HepG2 (cell line): ENCODE measurements at places on chromosomes 5 and 9.

GRCh38 chr5:72366324-72366976, 46.3 kb downstream of the PTCD2 start:
- H3K4me1 ChIP-seq: peaks cover 6% of the 10 kb centered on the region; the same call in 1 of the 2 replicates
- H3K27me3 ChIP-seq: no peaks in the 10 kb centered on the region
- H3K4me3 ChIP-seq: no peak overlapping the region
- peaks cover 13% of the 10 kb centered on the region; the same call in 1 of the 3 replicates for H3K36me3 ChIP-seq

- H3K4me3 ChIP-seq: no peak overlapping the region
- H3K27me3 ChIP-seq: no peaks in the 10 kb centered on the region
- no peaks in the 10 kb centered on the region for H3K4me1 ChIP-seq
- H3K27ac ChIP-seq: no peak overlapping the region
- DNase-seq: no peak
These were observed 13.5 kb upstream of the AHRR start for GRCh38 chr5:307794-308579.

DNA sequence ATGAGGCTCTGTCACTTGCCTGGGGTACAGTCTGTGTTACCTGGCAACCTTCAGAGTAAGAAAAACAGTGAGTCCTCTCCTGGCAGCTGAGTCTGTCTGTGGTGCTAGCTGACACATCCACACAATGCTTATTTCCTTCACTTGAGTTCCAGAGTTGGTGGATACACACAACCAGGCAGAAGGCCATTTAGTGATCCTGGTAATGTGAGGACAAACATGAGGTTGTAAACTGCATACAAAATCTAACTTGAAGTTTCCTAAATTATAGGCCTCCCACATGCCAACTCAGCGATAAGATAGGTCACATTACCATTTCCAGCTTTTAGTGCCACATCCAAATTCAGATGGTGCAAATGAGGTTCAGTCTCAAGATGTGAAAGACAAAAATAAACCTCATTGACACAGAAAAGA, 125.5 kb downstream of the DCP2 start:
- no peak for DNase-seq
- H3K4me3 ChIP-seq: no peak overlapping the region
- H3K27me3 ChIP-seq: no peaks in the 10 kb centered on the region
- H3K27ac ChIP-seq: no peak overlapping the region
- H3K36me3 ChIP-seq: no peaks in the 10 kb centered on the region; the same call in 1 of the 2 replicates
- H3K4me1 ChIP-seq: peaks cover 6% of the 10 kb centered on the region

DNA sequence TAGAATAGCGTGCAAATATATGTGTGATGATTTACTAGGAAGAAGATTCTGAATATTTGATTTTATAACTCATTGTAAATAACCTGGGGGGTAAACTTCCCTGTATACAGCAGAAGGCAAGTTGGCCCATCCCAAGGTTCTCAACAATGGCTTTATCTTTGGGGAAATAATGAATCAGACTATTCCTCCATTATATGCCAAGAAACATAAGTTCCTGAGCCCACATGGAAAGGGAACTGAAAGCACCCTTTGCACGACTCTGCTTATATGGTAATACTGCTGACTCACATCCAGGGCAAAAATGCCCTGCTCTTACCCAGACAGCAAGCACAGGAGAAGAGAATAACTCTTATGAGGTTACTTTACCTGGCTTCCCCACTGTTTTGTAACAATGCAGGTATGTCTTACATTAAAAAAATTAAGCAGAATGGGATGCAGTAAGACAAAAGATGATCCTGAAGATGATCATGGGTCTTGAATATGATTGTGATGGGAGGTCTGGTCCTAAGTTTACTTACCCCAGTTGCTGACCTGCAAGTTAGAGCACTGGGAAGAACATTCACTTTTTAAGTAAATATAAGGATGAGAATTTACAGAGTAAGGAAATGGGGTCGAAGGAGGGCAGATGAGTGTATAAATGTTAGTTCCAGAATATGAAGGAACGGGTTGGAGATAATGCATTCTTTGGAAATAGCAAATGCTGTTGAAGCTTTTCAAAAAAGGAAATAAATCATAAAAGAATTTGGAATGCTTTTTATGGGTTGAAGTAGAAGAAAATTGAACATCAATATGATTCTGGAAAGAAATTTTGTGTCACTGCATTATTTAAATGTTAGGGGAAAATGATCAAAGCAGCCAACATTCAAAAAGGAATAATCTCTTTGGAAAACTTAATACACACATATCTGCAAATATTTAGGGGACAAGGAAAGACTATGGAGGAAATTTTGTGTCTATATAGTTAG, 428.4 kb upstream of the MPDZ start:
- H3K4me1 ChIP-seq: no peaks in the 10 kb centered on the region
- DNase-seq: no peak
- no peak overlapping the region for H3K4me3 ChIP-seq

- H3K36me3 ChIP-seq: no peaks in the 10 kb centered on the region
- DNase-seq: no peak
- H3K27me3 ChIP-seq: no peaks in the 10 kb centered on the region
- H3K4me3 ChIP-seq: no peak overlapping the region
- no peak overlapping the region for H3K27ac ChIP-seq
These were observed 87.8 kb downstream of the ZNF618 start for GRCh38 chr9:113963696-113964494.

DNA sequence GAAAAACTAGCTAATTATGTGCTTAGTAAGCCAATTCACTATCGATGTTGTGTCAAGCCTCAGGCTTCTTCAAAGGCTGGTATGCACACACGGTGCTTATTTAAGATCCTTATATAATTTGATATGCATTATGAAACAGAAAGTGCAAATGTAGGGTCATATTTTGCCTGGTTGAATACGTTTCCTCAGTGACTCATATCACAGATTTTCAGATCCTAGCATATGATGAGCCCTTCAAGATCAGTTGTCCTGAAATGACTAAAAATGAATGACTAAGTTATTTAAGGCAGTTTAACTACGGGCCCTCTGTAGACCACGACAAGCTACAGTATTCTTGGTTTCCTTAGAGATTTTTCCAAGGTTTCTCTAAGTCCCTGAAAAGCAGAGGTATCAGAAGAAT, 778.3 kb downstream of the PRELID2 start:
- H3K27ac ChIP-seq: no peak overlapping the region
- no peaks in the 10 kb centered on the region for H3K4me1 ChIP-seq
- no peak overlapping the region for H3K4me3 ChIP-seq

- no peak overlapping the region for H3K4me3 ChIP-seq
- H3K27ac ChIP-seq: no peak overlapping the region
- H3K36me3 ChIP-seq: peaks cover 80% of the 10 kb centered on the region
- DNase-seq: no peak
- H3K27me3 ChIP-seq: no peaks in the 10 kb centered on the region
These were observed 48.2 kb downstream of the ABCA1 start for GRCh38 chr9:104879555-104880309.

GRCh38 chr9:28899267-28899666, 1326.0 kb upstream of the C9orf72 start:
- no peaks in the 10 kb centered on the region for H3K4me1 ChIP-seq
- DNase-seq: no peak
- no peaks in the 10 kb centered on the region for H3K36me3 ChIP-seq
- no peak overlapping the region for H3K4me3 ChIP-seq
- no peak overlapping the region for H3K27ac ChIP-seq
- H3K27me3 ChIP-seq: no peaks in the 10 kb centered on the region

DNA sequence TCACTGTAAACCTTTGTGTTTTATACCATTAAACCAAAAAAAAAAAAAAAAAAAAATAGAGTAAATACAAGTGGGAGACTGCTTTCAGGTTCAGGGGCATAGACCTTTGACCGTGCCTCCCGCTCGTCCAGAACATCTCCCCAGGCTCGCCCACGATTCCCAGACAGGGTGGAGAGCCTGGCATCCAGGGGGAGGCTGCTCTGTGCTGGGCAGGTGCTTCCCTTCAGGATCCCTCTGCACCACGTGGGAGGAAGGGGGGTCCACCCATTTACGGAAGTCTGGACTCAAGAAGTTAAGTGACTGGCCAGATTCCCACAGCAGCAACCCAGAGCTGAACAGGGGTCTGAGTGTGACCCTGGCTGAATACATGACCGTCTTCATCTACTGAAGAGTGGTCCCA, 125.4 kb upstream of the LMX1B start:
- no peak overlapping the region for H3K27ac ChIP-seq
- H3K4me3 ChIP-seq: no peak overlapping the region
- no peak for DNase-seq
- H3K27me3 ChIP-seq: no peaks in the 10 kb centered on the region

GRCh38 chr5:178419196-178419595, 171.0 kb downstream of the COL23A1 start:
- no peak overlapping the region for H3K4me3 ChIP-seq
- no peak for DNase-seq
- no peaks in the 10 kb centered on the region for H3K4me1 ChIP-seq
- no peaks in the 10 kb centered on the region for H3K36me3 ChIP-seq
- H3K27ac ChIP-seq: no peak overlapping the region

GRCh38 chr5:74192606-74193299, 447.8 kb downstream of the ENC1 start:
- no peak overlapping the region for H3K27ac ChIP-seq
- no peak for DNase-seq
- H3K4me1 ChIP-seq: no peaks in the 10 kb centered on the region
- H3K4me3 ChIP-seq: no peak overlapping the region
- no peaks in the 10 kb centered on the region for H3K27me3 ChIP-seq
- no peaks in the 10 kb centered on the region for H3K36me3 ChIP-seq

DNA sequence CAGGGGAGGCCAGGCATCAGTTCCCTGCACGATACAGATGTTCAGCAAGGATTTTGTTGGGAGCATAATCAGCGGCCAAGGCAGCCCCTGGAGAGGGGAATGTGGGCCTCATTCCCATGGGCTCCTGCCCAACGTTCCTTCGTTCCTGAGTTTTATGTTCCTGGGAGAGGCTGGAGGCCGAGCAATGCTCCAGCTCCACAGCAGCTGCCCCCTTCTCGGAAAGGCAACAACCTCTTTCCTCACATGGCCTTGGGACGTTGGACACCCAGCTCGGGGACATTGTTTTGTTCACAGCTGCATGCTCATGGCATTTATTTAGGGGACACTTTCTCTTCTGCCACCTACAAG, 63.8 kb upstream of the COL15A1 start:
- no peak overlapping the region for H3K27ac ChIP-seq
- peaks cover 3% of the 10 kb centered on the region; the same call in 1 of the 2 replicates for H3K27me3 ChIP-seq
- no peak for DNase-seq
- no peak overlapping the region for H3K4me3 ChIP-seq
- H3K4me1 ChIP-seq: no peaks in the 10 kb centered on the region; the same call in 1 of the 2 replicates

DNA sequence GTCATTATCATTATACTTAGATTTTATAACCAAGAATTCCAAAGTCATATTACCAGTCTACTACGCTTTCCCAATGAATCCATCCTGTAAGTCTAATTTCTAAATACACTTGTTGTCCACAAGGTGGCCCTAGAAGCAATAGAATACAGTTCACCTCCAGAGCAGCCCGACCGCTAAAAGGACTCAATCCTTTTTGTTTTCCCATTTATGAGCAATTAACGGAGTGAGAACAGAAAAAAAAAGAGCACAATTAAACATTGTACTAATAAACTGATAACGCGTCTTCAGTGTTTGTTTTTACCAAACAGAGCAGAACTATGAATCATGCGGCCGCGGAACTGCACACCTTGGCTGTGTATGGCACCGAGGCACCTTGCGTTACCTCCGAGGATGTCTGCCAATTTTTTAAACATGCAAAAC, 160.7 kb upstream of the DAPK1 start:
- peak; percentile 75 for DNase-seq
- no peak overlapping the region for H3K4me3 ChIP-seq
- H3K27ac ChIP-seq: no peak overlapping the region
- H3K27me3 ChIP-seq: peaks cover 18% of the 10 kb centered on the region
- peaks cover 9% of the 10 kb centered on the region for H3K4me1 ChIP-seq

- no peak overlapping the region for H3K27ac ChIP-seq
- no peak for DNase-seq
- peaks cover 27% of the 10 kb centered on the region for H3K4me1 ChIP-seq
- H3K36me3 ChIP-seq: no peaks in the 10 kb centered on the region
These were observed 1.7 kb upstream of the EGFL7 start for GRCh38 chr9:136660971-136661550.

- H3K27me3 ChIP-seq: no peaks in the 10 kb centered on the region
- H3K4me3 ChIP-seq: no peak overlapping the region
- DNase-seq: no peak
- H3K27ac ChIP-seq: no peak overlapping the region
- H3K4me1 ChIP-seq: peaks cover 86% of the 10 kb centered on the region
These were observed 60.7 kb upstream of the SYNPO start for GRCh38 chr5:150579462-150580400.

DNA sequence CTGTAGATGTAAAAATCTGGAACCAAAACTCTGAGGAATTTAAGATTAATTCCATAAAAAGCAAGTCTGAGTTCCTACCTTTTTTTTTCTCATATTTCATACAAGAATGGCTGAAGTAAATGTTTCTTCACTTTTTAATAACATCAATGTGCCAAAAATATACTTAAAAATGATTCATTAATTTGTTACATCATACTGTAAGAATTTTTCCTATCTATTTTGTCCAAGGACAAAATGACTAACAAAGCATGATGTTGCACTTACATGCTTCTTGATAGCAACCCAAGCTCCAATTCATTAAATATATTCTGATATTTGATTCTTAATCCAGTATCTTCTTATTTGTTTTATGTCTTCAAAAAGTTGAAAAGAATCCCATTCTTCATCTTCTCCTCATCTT, 988.3 kb downstream of the TLE1 start:
- no peaks in the 10 kb centered on the region for H3K36me3 ChIP-seq
- H3K27me3 ChIP-seq: no peaks in the 10 kb centered on the region
- no peak overlapping the region for H3K27ac ChIP-seq
- no peak overlapping the region for H3K4me3 ChIP-seq

DNA sequence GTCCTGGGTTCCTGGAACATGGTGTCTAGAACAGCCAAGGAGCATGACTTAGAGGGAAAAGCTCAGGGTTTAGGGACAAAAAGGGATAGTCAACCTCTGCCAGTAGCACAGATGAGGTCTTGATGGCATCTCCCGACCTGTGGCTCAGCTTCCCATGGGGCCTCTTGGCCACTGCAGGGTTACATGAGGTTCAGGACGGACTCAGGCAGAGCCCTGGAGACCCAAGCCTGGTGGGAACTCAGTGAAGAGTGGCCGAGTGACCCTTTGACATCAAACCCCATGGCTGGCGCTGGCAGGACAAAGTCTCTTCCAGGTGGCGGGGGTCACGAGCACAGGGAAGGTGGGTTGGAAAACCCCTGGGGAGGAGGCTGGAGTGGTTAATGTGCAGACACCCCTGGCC, 57.8 kb downstream of the MTRR start:
- H3K4me3 ChIP-seq: no peak overlapping the region
- peaks cover 3% of the 10 kb centered on the region; the same call in 1 of the 3 replicates for H3K27me3 ChIP-seq
- H3K4me1 ChIP-seq: no peaks in the 10 kb centered on the region
- DNase-seq: no peak

DNA sequence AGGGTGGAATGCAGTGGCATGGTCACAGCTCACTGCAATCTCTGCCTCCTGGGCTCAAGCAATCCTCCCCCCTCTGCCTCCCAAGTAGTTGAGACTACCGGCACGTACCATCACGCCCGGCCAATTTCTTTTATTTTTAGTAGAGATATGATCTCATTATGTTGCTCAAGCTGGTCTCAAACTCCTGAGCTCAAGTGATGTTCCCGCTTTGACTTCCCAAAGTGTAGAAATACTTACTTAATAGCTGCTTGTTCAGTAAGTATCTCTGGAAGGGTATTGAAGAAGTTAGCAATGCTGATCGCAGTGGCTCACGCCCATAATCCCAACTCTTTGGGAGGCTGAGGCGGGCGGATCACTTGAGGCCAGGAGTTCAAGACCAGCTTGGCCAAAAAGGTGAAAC, 35.7 kb upstream of the PLIN2 start:
- no peak overlapping the region for H3K4me3 ChIP-seq
- no peaks in the 10 kb centered on the region for H3K36me3 ChIP-seq
- peaks cover 75% of the 10 kb centered on the region for H3K4me1 ChIP-seq
- peak overlapping the region; percentile 99 for H3K27ac ChIP-seq
- no peak for DNase-seq
